ENCODE measurements at places on chromosomes 2 and 18. TPM values are rescaled to one million over a fixed set of nuclear protein-coding genes. Genes with fewer than 3 reads are reported as not detected.
A peak's percentile ranks its signal among the peaks of the same experiment; 100 is the strongest.

DNA sequence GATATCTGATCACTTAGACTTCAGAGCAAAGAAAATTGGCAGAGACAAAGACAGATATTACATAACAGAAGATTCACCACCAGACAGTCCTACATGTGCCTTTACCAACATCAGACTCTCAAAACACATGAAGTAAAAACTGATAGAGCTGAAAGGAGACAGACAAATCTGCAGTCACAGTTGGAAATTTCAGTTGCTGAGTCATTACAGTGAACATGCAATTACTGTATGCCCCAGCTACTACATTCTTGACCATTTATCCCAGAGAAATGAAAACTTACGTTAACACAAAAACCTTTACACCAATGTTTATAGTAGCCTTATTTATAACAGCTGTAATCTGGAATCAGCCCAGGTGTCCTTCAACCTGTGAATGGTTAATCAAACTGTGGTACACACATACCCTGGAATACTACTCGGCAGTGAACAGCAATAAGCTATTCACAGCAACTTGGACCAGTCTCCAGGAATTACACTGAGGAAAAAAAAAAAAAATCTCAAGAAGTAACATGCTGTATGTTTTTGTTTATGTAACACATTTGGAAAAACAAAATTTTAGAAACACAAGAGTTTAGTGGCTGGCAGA, 7.5 kb upstream of the SCLY start:
- no peak for DNase-seq

- no peak for DNase-seq
Observed at GRCh38 chr2:197164141-197164754, 146.3 kb downstream of the ANKRD44 start.

GRCh38 chr2:168790226-168790902, 12.1 kb upstream of the NOSTRIN start:
- DNase-seq: no peak

GRCh38 chr2:183459466-183459865, 335.2 kb downstream of the NUP35 start:
- DNase-seq: no peak

DNA sequence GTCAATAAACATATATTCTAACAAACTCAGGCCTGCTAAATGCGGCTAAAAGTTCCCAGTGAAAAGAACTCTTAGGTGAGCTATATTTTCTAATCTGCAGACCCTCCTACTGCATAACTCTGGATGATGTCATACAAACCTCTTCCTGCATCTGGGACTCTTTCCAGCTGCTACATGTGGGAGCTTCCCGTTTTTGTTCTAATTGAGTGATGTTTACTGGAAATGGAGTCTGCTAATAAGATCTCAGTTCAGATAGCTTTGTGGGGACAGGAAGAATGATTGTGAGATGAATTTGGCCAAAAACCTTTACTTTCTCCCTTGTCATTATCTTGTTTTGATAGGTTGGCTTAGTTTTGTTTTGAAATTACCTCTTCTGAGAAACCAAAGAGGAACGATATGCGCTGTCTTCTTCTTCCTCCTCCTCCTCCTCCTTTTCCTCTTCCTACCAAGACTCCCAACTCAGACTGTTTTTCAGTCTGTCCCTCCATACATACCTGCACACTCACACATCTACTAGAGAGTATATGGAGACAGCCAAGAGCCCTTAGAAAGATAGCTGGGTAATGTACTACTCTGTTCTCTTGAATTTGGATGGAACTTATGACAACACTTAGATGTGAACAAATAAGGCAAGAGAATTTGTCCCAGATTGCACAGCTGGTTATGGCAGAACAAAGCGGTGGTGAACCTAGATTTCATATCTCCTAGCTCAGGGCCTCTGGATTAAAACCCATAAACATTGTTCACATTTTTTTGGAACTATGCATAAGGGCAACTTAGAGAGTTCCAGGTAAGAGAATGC, 39.8 kb upstream of the AAK1 start:
- no peak for DNase-seq

- DNase-seq: no peak
Observed at GRCh38 chr18:37574113-37574512, 8.5 kb upstream of the CELF4 start.

GRCh38 chr2:152504618-152505017, 169.6 kb downstream of the FMNL2 start:
- no peak for DNase-seq

- no peak for DNase-seq
Observed at GRCh38 chr18:63987743-63988142, 17.9 kb downstream of the SERPINB8 start.

GRCh38 chr2:207253666-207254345, 88.1 kb upstream of the KLF7 start:
- no peak for DNase-seq

- DNase-seq: no peak
Observed at GRCh38 chr18:68041327-68041726, 524.8 kb upstream of the DSEL start.

DNA sequence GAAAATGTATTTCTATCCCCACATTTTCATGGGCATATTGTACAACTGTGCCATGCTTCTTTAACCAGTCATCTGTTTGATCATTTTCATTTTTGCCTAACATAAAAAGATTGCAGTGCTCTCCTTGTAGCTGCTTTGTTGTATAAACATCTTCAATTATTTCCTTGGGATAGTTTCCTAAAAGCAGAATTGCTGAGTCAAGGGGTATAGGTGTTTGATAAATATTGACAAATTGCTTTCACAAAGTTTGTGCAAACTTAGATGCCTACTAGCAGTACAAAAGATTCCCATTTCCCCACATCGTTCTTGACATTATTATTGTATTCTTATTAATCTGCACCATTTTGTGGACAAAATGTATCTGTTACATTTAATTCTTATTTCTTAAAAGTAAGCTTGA, 479.6 kb downstream of the FBXO15 start:
- DNase-seq: no peak

DNA sequence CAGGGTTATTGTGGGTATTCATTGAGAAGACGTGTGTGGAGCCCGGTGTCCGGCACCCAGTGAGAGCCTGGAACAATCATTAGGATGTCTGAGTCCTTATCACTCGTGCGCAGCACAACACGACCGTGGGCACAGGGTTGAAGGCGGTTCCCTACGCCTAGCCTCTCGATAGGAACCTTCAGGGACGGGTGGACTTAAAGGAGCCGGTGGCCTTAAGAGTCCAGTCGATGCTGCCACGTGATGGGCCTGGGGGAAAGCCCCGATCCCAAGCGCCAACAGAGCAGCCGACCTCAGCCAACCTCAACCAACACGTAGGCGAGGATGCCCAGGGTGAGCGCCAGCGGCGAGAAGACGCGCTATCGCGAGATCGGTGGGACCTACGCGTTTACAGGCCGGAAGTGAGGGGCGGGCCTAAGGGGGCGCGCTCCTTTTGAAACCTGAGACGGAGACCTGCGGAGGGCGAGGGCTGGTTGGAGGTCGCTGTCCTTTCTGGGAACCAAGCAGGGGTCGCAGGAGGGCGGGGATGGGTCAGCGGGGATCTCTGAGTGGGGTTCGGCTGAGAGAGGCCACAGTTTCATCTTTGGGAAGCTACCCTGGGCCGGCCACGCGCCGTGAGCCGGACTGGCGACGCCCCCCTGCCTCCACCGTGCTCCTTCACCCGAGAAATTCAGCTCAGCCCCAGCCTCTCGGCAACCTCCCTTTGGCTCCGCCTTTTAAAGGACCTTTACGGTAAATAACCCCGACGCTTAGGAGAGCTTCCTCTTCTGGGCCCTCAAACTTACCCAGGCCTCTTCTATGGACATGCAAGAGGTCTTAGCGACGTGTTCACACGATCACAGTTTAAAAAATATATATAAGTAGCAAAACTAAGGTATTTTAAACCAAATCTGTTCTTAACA, 28.3 kb downstream of the WNT10A start:
- peak; percentile 94 for DNase-seq

GRCh38 chr2:7748717-7749415, 831.7 kb downstream of the RNF144A start:
- DNase-seq: no peak

GRCh38 chr2:188971432-188971861, 2.7 kb upstream of the COL3A1 start:
- no peak for DNase-seq

DNA sequence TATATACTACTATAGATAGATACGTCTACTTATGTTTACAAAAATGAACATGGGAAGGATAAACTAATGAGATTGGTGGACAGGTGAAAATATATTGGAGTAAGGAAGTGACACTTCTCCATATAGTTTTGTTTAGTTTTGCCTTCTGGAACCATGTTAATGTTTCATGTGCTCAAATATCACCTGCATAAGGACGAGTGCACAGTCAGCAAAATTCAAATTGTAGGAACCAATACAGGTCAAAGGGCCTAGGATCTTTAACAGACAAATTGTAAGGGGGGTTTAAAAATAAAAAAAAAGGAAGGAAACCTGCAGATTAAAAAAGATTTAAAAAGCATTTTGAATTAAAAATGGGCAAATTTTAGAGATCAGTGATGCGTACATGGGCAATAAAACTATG, 104.6 kb downstream of the CCBE1 start:
- DNase-seq: no peak

- DNase-seq: peak; percentile 46
Observed at GRCh38 chr2:128643221-128644065, 324.8 kb upstream of the HS6ST1 start.

DNA sequence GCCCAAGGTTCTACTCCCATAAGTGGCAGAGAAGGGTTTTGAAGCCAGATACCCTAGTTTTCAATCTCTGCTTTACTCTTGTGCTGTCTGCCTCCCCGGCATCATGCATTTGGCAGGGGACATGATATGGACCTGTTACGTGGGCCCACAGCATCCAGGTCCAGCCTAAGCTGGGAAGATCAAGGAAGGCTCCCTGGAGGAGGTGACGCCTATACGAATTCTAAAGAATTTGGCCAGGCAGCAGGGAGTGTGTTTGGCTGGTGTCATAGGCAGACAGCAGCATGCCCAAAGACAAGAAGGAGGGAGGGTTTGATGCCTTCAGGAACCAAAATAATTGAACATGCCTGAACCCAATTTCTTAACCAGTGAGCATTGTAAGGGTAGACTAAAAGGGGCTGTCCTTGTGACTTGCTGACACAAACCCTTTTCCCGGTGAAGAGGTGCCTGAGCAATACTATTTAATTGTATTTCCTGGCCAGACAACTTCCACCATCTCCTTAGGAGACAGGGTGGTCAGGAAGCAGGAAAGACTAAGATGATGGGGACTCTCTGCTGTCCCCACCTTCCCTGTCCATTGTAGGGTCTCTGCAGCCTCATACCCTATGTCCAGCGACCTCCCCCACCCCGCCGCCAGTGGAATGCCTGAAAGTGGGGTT, 21.3 kb downstream of the NRP2 start:
- no peak for DNase-seq

- no peak for DNase-seq
Observed at GRCh38 chr18:25169701-25170100, 182.3 kb downstream of the ZNF521 start.

DNA sequence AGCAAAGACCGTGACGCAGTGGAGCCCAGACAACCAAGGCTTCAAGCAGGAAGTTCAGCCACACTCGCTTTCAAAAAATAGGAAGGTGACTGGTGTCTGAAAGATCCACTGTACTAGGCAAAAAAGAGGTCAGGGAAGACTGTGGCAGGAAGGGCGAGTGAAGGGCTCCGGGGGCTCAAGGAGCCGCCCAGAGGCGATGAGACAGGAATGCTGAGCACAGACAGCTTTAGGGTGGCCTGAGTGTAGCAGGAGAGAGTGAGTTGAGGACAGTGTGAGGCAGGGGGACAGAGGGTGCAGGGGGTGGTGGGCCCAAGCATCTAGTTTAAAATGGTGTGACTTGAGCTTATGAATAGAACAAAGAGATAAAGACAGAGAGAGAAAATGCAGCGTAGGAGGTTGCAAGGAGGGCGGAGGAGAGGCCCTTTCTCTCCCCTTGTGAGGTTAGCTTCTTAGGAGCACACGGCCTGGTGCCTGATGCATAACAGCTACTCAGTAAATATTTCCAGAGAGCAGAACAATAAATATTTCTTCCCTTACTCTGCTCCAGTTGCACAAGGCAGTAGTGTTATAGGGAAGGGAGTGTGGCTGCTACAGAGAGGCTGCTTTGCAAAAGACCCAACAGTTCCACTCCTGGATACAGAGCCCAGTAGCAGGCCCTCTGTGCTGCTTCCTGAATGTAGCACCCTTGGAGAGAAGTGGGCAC, 789.7 kb upstream of the RAB6C start:
- DNase-seq: no peak

DNA sequence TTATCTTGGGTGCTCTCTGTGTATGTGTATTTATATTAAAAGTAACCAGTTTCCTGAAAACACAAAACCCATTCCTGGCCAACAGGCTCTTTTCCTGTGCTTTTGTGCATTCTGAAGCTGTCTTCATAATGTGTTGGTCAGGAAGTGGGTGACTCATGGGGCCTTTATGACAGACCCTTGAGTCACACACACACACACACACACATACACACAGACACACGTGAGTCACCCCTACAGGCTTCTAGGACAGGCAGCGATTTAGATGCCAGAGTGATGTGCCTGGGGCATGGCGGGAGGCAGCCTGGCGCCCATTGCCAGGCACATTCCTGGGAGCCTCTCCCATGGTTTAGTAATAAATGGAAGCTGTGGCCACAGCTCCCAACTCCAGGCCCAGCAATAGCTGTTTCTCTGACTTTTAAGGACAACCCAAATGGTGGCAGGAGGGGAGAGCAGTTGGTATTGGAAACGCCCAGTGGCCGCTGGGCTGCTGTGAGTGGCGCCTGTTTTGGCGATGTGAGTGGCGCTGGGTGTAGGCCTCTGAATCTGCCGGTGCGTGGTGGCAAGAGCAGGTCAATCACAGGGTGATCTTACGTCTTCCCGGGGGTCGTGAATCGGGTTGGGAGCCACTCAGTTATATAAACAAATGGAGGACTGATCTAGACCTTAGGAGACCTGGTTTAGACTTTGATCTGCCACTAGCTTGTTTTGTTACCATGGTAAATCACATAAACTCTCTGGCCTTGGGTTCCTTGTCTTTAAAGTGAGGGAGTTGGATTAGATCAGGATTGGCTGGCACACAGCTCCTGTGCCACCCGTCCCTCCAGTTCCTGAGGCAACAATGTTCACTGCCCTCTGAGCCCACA, 150.7 kb upstream of the DLX2 start:
- no peak for DNase-seq

DNA sequence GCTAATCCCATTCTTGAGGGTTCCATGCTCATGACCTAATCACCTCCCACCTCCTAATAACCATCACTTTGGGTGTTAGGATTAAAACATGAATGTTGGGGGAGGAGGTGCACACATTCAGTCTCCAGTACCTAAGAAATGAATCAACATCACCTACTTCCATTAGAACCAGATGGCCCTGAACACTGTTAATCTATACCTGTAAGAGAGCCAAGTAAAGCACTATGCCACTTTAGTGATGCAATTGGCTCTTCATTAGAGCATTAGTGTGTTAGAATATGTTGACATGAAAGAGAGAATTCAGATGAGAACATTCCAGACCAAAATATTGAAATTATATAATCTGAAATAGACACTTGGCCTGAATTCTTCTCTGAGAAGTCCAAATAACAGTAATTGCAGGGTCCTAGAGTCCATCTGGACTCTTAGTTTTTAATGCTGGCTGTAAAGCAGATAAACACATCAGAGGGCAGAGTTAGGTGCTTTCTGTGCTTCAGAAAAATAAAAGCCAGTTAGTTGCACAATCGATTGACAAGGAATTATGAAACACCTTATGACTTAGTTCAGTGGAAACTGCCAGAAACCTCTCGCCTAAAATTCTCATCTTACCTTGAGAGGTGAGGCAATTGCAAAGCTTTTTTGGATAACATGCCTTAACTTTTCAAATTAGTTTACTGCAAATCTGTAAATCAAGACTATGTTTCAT, 923.7 kb downstream of the SLC4A3 start:
- no peak for DNase-seq

ITGA4 gene
- total RNA-seq: 14.6 TPM

LGALSL gene
- 8.3 TPM for total RNA-seq

STPG4 gene
- total RNA-seq: 0.66 TPM

IL36B gene
- not detected for total RNA-seq

NAT8 gene
- total RNA-seq: not detected

CEP192 gene
- 26.8 TPM for total RNA-seq

IL37 gene
- total RNA-seq: not detected
